Stimulated activated CD4-positive, alpha-beta T cell treated with anti-CD3 and anti-CD28 coated beads, Interleukin-15, amount 100 ng/mL, for 1 hour (primary cell): ENCODE measurements at places on chromosomes 2 and 18.

- no peak for DNase-seq
These were observed 148.9 kb upstream of the TNP1 start for GRCh38 chr2:217008794-217009193.

GRCh38 chr2:118661179-118661578 is 186.3 kb downstream of the EN1 start:
- no peak for DNase-seq

DNA sequence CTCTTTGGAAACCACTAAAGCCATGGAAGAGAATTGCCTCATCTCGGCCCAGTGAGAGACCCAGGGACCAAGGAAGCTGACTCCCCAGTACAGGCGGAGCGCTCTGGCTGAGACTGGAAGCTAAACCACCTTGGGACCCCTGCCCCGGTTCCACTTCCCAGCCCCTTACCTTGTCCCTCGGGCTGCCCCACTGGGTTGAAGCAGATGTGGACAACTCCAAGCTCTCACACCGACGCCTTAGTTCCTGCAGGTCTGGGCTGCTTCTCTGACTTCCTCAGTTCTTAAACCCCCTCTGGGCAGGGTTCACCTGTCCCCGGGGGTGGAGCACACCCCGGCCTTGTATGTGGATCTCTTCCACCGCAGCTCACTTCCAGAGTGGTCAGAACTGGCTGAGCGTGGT is 266.2 kb downstream of the PHLPP1 start:
- no peak for DNase-seq

GRCh38 chr18:26868968-26869586 is 3.6 kb upstream of the AQP4 start:
- DNase-seq = no peak

DNA sequence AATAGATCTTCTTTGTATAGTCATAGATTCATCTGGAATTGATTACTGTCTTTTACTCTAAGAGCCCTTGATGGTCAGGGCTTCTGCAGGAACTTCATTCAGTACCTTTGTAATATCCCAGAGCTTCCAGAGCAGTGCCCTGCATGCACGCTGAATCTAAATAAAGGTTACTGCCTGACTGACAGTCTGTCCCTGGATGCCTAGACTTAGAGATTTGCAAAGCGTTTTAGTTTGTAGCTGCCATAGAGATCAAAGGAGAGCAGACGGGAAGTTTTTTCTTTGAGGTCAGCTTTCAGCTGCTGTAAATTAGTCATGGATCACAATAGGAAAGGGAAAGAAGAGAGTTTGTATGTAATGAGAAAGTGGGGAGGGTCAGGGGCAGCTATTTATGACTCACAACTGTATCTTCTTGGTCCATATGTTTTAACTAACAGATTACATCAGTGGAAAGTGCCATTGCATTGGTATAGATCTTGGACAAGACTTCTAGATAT is 45.2 kb upstream of the NYAP2 start:
- DNase-seq = no peak

GRCh38 chr2:25219621-25220020 is 51.2 kb upstream of the POMC start:
- DNase-seq = no peak

DNA sequence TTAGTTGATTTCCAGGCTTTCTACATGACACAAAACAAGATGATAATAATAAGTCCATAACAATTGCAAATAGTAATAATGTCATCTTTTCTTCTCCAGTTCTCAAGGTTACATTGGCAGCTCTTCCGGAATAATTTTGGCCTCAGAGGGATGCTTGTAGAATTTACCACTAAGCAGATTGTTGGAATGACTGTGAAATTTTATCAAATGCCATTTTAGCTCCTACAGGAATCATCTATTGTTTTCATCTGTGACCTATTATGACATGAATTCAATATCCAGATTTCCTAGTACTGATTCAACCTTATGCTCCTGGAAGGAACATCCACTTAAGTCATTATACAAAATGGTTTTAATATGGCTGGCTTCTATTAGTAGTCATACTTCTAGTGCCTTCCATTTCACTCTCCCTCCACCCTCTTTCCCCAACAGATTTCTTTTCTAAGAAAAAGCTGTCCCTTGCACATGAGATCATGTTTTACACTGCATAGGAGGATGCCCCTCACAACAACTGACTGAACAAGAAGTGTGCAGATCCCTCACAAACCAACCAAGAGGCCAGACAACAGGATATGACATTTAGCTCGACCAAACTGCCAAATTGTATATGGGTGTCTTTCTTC is 200.0 kb downstream of the DNER start:
- no peak for DNase-seq

GRCh38 chr18:55385770-55386169 is 202.2 kb downstream of the TCF4 start:
- no peak for DNase-seq

- DNase-seq = no peak
These were observed 4.2 kb downstream of the GEN1 start for GRCh38 chr2:17758118-17758517.

GRCh38 chr2:217938036-217938435 is 64.8 kb downstream of the TNS1 start:
- DNase-seq = no peak

DNA sequence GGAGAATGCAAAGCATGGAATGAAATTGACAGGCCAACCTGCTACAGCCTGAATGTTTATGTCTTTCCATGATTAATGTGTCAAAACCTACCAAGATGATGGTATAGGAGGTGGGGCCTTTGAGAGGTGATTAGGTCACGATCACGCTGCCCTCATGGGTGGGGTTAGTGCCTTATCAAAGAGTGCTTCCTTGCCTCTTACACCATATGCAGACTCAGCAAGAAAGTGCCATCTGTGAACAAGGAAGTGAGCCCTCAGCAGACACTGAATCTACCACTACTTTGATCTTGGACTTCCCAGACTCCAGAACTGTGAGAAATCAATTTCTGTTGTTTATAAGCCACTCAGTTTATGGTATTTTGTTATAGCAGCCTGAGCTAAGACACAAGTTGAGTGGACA is 147.5 kb upstream of the BCL2L11 start:
- DNase-seq = no peak

GRCh38 chr2:228615496-228615895 is 434.0 kb upstream of the SPHKAP start:
- DNase-seq = no peak

DNA sequence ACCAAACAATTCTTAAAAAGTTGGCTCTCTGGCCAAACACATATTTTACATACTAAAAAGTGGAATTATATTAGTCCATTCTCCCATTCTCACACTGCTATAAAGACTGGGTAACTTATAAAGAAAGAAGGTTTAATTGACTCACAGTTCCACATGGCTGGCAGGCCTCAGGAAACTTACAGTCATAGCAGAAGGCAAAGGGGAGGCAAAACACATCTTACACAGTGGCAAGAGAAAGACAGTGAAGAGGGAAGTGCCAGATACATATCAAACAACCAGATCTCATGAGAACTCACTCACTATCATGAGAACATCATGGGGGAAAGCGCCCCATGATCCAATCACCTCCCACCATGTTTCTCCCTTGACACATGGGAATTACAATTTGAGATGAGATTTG is 42.6 kb downstream of the EDAR start:
- no peak for DNase-seq

- no peak for DNase-seq
These were observed 1.8 kb upstream of the ARMC9 start for GRCh38 chr2:231196592-231196991.

DNA sequence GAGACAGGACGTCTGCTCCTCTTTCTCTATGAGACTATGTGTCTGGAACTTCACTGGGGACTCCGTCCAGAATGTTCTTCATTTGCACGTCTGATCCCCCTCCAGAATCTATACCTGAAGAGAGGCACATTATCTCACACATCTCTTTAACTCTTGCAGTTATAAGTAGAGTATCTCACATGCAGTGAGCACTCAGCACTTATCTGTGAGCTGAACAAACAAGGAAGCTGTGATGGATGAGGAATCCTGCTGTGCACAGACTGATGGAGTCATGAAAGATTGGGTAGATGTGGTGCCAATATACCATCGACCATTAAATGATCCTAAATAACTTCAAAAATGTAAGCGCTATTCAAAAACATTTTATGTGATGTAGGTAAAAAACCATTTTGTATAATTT is 888.3 kb upstream of the CELF4 start:
- no peak for DNase-seq

- no peak for DNase-seq
These were observed 14.6 kb upstream of the ALPP start for GRCh38 chr2:232363784-232364615.

DNA sequence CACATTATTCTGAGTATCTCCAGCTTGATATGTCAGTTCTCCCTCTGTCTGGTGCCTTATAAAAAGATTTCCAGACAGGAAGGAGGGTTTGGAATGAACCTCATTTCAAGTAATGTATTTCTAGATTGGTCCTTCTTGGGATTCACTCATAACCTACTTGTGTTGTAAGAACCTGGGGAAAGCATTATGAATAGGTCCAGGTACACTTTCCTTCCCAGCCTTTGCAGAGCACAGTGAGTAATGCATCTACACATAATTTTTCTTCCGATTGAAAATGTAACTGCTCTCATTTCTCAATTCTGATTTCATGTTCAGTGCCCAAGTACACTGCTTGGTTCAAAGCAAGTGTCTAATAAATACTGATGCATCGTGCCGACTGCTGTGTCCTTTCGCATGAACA is 25.0 kb upstream of the ACAA2 start:
- no peak for DNase-seq

- no peak for DNase-seq
These were observed 15.0 kb upstream of the DSG1 start for GRCh38 chr18:31302991-31303390.

GRCh38 chr2:1886405-1886992 is 142.2 kb upstream of the PXDN start:
- DNase-seq = no peak

- no peak for DNase-seq
These were observed 71.0 kb downstream of the PRPF40A start for GRCh38 chr2:152646264-152646663.

DNA sequence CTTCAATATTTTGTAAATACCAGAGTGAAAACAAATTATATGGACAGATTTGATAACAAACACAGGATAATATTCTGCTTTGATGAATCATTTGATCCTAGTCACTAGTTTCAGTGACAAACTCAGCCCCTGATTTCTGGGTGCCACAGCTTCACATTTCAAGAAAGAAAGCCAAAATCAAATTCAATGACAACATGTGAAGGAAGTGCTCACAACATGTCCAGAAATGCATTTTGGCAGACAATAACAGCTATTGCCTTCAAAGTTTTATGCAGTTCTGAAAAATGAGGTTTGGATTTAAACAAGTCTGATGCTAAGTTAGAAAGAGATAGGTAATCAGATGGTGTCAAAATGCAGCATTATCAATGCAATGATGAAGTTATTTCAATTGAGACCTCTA is 106.9 kb upstream of the PIEZO2 start:
- no peak for DNase-seq

DNA sequence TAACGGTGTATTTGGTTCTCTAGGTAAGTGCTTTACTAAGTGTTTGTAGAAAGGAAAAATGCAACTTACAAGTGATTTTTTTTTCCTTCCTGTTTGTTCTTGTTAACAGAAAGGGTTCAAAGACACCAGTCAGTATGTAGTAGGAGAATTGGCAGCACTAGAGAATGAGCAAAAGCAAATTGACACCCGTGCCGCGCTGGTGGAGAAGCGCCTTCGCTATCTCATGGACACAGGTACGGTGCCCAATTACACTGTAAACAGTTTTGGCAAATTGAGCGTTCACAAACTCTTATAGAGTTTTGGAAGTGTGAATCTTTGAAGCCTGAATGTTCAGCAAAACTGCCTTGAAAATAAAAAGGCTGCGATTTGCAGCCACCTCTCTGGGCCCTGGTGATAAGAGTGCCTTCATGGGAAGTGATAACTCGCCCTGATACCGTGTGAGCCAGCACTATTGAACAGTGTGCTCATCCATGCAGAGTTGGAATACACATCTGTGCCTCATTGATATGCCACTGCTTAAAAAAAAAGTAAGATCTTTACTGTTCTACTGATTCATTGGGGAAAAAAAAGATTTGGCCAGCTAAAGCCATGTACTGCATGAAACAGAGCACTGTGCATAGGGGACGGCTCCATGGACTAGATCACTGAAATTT is 54.0 kb upstream of the OTX1 start:
- DNase-seq = no peak

GRCh38 chr18:64436111-64436510 is 287.2 kb upstream of the LINC00305 start:
- no peak for DNase-seq

DNA sequence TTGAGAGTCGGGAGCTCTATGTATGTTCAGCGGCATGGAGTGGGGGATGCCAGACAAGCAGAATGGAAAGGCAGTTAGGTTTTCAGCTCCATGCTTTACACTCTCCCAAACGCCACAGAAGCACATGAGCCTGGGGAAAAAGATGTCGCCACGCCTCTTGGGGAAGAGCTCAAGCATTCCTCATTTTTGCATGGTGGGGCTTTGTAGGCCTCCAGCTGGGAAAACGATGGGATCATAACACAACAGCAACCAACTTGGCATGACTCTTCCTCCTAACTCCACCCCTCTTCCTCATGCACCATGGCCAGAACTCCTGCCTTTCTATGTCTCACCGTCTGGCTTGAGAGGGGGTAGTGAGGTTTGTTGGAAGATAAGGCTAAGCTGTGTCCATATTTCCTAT is 102.6 kb downstream of the PAX3 start:
- DNase-seq = no peak

DNA sequence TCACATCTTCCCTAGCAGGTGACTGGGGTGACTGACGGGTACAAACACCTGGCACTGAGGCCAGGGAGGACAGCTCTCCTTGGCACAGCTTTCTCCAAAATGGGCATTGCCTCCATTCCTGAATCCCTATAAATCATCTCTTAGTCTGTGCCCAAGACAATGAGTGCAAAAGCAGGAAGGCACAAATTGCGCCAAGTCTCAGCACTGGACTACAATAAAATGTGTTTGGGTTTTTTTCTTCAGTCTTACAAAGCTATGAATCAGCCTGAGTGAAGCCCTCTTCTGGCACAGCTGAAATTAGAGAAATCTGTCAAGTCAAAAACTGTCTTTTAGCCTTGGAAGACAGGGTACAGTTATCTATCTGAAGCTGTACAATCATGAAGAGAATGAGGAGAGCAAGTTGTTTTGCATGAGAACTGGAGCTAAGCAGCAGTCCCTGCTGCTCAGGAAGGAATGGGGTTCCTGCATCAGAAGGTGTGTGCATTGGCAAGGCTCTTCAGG is 90.8 kb downstream of the EPB41L3 start:
- no peak for DNase-seq
